Hypothalamus (tissue), 51 donors: ENCODE measurements at places on chromosomes 16 and 17.

DNA sequence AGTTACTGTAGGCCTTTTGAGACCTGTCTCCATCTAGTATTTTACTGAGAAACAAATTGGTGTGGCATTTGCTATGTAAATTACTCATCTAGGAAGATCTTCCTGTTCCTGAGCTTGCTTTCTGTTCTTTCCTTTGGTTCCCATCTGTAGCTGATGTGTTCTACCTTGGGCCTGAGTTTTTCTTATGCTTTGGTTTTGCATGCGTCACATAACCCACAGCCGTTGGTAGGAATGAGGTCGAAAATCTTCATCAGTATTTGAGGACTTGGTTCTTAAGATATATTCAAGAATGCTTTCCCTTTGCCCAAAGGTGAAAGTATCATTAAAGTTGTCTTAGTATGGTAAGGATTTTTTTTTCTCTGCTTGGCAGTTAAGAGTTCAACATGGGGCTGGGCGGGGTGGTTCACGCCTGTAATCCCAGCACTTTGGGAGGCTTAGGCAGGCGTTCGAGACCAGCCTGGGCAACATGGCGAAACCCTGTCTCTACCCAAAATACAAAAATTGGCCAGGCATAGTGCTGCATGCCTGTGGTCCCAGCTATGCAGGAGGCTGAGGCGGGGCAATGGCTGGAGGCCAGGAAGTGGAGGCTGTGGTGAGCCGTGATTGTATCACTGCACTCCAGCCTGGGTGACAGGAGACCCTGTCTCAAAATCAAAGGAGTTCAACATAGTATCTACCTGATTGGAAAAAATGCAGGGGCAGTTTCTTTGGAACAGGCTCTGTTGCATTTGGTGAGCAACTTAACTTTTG, 28.8 kb downstream of the IST1 start:
- no peak for DNase-seq

GRCh38 chr17:55334285-55334684, 69.5 kb downstream of the HLF start:
- DNase-seq, result no peak

GRCh38 chr17:18033442-18034099, 5.4 kb downstream of the ATPAF2 start:
- DNase-seq, result no peak

DNA sequence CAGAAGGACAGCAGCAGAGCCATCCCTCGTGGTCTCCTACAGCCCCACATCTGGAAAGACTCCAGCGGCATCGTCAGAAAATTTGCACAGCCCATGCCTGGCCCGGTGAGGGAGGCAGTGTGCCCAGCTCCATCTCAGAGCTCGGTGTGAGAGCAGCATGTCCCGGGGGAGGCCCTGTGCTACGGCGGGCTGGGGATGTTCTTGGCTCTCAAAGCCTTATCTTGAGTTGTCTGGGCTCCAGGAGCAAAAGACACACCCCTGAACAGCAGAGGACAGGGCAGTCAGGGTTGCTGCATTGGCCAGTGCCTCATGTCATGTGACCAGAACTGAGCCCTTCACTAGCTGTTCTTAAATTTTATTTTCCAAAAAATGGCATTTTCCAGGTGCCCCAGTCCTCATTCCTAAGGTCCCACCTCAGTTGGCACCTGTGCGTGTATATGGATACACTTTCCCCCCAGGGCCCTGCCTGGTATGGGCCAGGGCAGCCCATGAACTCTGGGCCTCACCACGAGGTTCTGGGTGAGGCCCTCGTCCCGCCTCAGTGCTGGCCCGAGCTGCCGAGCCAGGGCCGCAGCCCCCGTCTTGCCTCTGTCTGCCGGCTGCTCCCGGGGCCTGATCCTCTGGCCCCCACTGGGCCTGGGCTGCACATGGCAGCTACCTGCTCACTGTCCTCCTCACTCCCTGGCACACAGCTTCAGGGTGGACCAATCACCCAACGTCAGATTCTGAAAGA, 3.0 kb downstream of the NUDT16L1 start:
- no peak for DNase-seq

GRCh38 chr17:30273373-30273772, 18.4 kb downstream of the BLMH start:
- no peak for DNase-seq

DNA sequence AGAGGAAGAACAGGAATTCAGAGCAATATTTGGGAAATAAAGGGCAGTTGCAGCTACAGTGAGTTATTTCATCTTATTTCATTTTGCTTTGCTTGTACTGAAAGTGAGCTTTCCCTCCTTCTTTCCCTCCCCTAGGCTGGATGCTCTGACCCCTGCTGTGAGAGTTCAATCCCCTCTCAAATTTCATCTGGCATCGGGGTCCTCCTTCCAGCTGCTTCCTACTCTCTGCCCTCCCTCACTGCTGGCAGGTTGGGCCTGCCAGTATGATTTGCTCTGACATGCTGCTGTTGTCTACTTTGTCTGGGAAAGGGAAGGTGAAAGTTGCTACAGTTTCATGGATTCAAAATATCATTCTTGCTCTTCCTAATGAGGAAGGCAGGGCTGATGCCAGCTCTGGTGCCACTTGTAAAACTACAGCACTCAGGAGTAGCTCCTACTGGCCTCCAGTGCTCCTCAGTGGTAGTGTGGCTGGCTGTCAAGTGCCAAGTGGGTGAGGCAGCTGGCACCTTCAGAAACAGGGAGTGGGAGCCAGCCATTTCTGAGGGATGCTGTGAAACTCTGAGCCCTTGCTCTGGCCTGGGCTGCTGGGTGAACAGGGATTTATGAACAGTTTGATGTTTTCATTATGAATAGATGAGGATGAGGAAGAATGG, 408.6 kb downstream of the HAPSTR1 start:
- no peak for DNase-seq

DNA sequence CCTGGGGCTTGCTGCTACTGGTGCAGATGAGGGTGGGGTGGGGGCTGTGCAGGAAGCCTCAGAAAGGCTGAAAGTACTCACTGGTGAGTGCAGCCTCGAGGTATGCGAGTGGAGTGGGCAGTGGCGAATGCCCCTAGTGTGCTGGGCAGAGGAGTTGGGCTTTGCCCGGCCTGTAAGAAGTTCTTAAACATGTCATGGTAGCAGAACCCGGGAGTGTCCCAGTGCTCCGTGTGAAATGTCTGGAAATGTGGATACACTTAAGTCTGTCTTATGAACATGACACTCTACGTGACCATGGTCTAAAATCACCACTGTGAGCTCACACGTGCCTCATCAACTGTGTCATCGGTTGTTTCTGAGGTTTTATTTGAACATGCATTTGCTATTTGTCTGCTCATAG, 1.7 kb downstream of the SMTNL2 start:
- no peak for DNase-seq

GRCh38 chr16:67482233-67482924, 968 bp downstream of the AGRP start:
- DNase-seq, result no peak

DNA sequence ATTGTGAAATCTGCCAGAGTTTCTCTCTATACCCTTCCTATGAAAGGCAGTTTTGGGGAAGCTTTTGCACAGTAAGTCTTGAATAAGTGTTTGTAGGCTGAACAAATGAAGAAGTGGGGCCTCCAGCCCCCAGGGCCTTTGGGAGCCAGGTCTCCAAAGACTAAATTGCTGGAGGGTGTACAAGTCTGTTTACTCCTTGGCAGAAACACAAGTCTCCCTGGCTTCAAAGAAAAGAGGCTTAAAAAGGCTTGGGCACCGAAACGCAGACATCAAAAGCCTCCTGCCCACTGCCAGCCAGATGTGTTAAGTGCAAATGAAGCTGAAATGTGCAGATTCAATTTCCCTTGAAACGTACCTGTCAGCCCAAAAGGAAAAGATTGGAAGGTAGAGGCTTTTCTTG, 146.3 kb downstream of the TMEM132E start:
- DNase-seq, result no peak

GRCh38 chr16:16037521-16037920, 88.1 kb downstream of the ABCC1 start:
- DNase-seq, result no peak

- no peak for DNase-seq
Observed at GRCh38 chr16:83054283-83054682, 427.5 kb downstream of the CDH13 start.

GRCh38 chr16:1633310-1633709, 21.1 kb downstream of the CRAMP1 start:
- no peak for DNase-seq

- DNase-seq, result no peak
Observed at GRCh38 chr16:74901606-74902005, 83.3 kb downstream of the WDR59 start.

DNA sequence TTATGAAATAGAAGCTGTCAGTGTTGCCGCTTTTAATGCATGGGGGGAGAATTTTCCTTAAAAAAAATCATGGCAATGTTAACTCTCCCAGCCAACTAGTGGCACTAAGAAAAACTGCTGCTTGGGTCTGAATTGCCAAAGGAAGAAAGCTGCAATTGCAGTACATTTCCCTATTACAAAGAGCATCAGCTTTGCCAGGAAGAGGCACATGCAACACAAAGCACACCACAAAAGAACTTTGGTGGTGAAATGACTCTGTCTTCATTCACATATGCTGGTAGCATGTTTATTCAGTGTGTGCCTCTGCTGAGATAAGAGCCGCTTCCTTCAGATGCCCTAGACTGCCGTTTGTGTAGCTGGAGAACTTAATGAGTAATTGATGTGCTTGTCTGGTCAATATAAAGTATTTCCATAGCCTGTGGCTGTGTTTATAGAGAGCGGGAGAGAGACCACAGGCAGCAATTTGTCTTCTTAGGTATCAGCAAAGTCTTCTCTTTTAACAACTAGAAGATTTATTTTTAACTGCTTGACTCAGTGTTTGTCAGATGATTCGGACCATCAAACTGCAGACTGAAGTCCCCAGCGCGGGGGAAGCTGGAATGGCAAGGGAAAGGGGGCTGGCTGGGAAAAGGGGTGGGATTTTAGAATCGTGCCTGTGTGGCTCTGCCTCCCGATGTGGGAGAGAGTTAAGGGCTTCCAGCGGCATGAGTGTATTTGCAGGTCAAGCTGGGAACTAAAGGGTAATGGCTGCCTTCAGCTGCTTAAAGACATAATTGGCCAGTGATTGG, 115.1 kb downstream of the MRTFB start:
- DNase-seq, result no peak

DNA sequence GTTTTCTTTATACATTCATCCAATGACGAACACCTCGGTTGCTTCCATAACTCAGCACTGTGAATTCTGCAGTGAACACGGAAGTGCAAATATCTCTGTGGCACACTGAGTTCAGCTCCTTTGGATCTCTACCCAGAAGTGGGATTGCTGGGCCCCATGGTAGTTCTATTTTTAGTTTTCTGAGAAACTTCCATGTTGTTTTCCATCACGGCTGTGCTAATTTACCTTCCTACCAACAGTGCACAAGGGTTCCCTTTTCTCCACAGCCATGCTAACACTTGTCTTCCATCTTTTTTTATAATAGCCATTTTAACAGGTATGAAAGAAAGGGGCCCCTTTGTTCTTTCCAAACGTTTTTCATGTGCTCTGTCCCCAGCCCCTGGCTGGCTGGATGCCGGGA, 30.2 kb upstream of the CBLN1 start:
- no peak for DNase-seq

GRCh38 chr16:84312783-84313382, 18.2 kb downstream of the WFDC1 start:
- no peak for DNase-seq

- DNase-seq, result peak; percentile 24
Observed at GRCh38 chr16:20409398-20410120, at the start of gene ACSM5. ACSM5 (plus strand) TSS chr16:20409534; CDS start chr16:20411485, 1,951 bp downstream.

GRCh38 chr17:20307326-20307910, 159.9 kb downstream of the LGALS9B start:
- DNase-seq, result no peak

DNA sequence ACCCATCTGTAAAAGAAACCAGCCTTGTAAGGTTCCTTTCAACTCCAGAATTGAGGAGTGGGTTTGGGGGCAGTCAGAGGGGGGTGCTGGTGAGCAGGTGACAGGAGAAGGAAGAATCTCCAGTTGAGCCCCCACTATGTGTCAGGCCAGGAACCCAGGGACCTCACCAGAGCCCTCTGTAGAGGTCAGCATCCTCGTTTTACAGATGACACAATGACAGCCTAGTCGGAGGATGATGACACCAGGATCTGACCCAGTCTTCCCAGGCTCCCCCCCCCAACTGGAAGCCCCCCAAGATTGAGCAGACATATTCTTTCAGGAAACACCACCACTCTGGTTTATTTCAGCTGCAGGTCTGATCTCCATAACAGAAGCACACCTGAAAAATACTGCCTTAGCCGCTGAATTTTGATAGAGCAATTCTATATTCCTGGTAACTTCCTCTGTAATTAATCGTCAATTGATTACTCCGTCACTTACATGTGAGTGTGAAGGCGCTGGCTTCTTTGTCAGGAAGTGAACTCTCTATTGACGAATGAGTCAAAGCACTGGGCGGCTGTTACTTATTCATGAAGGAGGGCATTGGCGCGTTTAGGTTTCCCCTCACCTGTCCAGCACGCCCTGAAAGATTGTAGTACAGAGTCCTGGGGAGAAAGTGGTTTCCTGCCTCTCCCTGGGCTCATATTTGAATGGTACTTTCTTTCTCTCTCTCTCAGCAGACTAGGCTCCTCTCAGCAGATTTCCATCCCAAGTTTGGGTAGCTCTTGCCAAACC, 21.2 kb downstream of the SOCS3 start:
- no peak for DNase-seq

- no peak for DNase-seq
Observed at GRCh38 chr17:14427900-14428647, 127.2 kb downstream of the HS3ST3B1 start.

DNA sequence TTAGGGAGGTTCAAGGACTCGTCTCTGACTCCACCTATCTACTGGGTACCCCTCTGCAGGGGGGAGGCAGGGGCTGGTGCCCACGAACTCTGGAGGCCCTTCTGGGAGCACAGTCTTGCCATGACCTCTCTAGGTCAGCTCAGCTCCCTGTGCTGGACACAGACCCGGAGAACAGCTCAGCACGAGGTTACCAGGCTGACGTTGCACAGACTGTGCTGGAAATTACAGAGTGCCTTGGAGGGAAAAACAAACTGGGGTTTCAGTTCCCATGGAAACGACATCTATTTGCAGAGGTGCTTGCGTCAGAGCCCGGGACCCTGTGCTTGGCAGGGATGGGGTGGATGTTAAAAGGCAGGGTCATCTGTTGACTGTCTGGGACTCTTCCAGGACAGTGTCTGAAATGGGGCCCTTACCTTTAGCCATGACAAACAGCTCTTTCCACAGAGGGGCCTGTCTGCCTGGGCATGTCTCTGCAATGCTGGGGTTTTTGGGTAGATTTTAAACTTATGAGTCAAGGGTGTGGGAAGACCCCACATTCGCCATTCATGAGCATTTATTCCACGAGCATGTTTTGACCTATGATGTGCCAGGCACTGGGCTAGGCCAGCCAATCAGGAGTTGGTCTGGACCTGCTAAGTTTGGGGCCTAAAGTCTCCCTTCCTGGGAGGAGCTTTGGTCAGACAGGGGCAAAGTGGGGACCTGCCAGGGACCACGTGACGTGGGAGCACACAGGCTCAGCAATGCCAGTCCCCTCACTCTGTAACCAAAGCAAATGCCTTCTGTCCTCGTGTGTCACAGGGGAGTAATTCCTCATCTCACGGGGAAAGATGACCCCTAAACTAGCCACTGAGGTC, 22.5 kb downstream of the CCR7 start:
- peak; percentile 36 for DNase-seq

- DNase-seq, result no peak
Observed at GRCh38 chr17:64580384-64581315, 73.9 kb downstream of the CEP95 start.
